Activated naive CD4-positive, alpha-beta T cell treated with Interleukin-2 at 50 U/mL for 16 hours (primary cell): ENCODE measurements at places on chromosomes 2 and 18.

DNA sequence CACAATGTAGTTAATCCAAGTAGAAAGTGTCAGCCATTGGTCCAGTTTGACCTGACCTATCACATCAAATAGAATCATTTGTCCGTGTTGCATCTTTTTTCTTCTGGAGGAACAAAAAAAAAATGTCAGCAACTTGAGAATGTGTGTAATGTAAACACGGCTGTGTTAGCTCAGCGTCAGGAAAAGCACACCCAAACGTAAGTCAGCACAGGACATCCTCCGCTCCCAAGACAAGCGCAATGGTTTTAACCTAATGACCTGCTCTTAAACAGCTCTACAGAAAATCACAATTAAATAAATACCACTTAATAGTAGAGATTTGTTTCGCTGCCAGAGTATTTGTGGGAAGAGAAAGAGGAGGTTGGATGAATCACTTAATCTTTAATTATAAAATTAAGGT, 59.4 kb downstream of the OSR1 start:
- no peak for DNase-seq

GRCh38 chr2:42827647-42828486, 35.5 kb upstream of the HAAO start:
- DNase-seq: peak; percentile 84

DNA sequence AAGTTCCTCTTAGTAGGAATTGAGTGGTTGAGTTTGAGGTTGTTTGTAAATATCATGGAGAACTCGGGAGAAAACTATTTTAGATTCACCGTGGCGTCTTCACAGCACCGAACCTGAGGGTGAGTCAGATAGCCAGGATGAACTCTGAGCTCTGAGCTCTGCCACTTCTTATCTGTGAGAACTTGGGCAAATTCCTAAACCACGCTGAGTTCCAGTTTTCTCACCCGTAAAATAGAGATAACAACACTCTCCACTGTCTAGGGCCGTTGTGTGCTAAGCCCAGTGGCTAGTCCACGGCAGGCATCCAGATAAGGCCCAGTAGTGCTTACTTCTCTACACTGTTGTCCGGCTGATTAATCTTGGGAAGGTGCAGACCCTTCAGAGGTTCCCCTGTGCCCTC, 7.0 kb downstream of the KIF5C start:
- no peak for DNase-seq

DNA sequence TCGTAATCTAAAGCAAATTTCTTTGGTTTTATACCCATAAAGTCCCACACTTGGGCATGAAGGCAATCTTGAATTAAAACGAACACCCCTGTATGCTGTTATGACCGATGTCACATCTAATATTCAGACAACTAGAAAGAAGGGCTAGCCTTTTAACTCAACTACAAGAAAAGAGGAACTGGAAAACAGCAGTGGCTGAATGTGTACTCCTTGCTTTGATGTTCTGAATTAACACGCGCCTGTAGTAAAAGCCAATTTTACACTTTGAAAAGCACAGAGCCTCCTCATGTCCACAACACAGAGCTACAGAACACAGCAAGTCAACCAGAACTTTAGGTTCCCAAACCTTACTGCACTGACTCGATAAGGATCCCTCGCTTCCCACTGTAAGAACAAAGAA, 147.6 kb downstream of the HDAC4 start:
- no peak for DNase-seq

GRCh38 chr18:50611529-50611941, 51.6 kb downstream of the MAPK4 start:
- no peak for DNase-seq

DNA sequence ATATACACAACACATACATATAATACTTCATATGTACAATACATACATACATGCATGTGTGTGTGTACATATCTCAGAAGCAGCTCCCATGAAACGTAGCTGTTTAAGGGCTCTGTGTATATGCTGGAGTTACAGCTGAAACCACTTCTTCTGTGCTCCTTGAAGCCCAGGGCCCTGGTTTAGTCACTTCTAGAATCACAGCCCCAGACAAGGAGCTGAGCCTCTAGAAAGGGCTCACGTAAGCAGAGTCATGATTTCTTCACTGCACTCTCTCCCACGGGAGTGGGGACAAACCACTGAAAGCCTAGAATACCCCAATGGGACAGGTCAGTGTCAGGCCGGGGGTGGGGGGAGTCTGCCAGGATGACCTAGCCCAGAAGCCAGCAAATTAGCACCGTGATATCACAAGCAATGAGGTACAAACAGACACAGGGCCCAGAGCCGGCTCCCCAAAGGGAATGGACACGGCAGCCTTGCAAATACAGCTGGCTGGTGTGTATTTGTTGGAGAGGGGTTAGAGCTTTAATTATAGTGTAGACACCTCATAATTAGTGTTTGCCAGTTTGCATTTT, 90.3 kb downstream of the C1QL2 start:
- DNase-seq: no peak

- DNase-seq: no peak
These were observed 153.2 kb upstream of the MSH6 start for GRCh38 chr2:47629501-47630460.

DNA sequence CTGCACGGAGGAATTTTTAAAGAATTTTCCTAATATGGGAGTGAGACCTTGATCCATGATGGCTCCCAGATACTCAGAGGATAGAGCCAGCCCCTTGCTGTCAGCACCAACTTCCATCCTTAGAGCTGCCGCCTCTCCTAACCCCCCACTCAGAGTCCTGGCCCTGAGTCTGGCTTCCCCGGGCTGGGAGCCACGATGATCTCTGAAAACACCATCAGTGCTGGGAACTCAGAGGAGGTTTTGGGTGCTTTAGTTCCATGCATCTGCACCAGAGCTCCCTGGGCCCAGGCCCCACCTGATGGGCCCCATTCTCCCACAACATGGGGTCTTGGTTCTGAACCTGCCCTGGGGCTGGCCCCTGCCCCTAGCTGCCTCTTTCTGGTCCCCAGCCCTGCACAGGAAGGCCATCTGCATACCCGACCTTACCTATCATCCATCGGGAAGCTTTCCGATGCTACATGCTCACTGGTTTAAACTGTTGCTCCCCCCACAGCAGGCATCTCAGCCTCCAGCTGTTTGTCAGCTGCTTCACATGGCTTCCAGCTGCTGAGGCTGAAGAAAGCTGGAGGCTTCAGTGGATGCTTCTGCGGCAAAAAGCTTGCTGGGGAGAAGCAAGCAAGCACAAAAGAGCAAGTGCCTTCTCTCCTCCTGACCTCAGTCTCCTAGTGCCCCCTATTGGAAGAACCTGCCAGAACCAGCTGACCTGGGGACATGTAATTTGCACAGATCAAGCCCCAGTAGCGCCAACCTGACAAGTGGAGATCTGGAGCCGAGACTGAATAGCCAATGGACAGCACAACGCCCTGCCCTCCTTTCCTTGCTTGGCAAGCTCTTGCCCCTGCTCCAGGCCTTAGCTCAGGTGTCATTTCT, 24.2 kb upstream of the RHOB start:
- DNase-seq: no peak

- no peak for DNase-seq
These were observed 157.5 kb downstream of the FSIP2 start for GRCh38 chr2:185895828-185896693.

- DNase-seq: no peak
These were observed 61.9 kb upstream of the TTC27 start for GRCh38 chr2:32565902-32566301.

GRCh38 chr2:206915121-206915520, 24.2 kb upstream of the CPO start:
- no peak for DNase-seq

DNA sequence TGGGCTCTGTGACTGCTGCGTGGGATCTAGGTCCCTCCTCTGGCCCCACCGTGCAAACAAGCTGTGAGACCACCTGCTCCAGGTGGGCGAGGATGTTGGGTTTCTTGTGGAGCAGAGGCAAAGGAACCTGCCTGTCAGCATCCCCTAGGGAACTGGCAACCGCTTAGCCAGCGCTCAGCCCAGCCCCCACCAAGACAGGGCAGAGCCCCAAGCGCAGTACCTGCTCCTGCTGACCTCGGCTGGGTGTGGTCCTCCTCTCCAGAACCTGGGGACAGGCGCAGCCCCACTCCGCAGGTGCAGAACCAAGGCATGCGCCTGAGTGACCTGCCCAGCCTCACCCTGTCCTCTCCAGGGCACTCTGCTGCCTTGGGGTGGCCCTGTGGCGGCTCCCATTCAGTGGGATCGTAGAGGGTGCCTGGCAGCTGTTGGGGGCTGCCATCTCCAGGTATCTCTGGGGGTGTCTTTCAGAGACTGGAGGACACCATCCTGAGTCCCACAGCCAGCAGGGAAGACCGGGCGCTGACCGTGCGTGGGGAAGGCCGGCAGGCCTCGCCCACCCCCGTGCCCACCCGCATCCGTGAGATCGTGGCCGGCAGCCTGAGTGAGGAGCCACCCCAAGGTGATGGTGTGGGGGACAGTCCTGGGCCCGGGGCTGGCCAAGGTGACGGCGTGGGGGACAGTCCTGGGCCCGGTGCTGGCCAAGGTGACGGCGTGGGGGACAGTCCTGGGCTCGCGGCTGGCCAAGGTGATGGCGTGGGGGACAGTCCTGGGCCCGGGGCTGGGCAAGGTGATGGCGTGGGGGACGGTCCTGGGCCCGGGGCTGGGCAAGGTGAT, 12.3 kb downstream of the CROCC2 start:
- no peak for DNase-seq

GRCh38 chr2:239830121-239831000, 194.8 kb downstream of the NDUFA10 start:
- no peak for DNase-seq

- no peak for DNase-seq
These were observed 76.2 kb downstream of the FMNL2 start for GRCh38 chr2:152411154-152411553.

- DNase-seq: no peak
These were observed 94.5 kb upstream of the CCDC150 start for GRCh38 chr2:196544906-196545433.

DNA sequence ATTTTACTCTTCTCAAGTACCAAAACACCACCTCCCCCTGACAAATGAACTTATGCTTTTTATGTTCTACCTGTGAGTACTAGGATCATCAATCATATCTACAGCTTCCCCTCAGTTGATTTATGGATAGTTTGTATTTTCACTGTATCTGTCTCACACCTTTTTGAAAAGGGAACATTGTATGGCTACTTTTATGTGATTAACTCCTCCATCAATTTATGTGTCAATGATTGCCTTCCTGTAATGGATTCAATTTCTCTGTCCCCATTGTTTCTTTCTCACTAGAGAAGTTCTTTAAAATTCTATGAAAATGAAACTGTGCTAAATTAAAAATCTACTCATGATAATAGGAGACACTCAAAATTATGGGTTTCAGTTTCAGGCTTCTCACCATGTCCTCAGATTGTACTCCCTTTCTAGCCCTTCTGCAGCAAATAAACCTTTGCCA, 935.0 kb downstream of the TRIB2 start:
- no peak for DNase-seq

DNA sequence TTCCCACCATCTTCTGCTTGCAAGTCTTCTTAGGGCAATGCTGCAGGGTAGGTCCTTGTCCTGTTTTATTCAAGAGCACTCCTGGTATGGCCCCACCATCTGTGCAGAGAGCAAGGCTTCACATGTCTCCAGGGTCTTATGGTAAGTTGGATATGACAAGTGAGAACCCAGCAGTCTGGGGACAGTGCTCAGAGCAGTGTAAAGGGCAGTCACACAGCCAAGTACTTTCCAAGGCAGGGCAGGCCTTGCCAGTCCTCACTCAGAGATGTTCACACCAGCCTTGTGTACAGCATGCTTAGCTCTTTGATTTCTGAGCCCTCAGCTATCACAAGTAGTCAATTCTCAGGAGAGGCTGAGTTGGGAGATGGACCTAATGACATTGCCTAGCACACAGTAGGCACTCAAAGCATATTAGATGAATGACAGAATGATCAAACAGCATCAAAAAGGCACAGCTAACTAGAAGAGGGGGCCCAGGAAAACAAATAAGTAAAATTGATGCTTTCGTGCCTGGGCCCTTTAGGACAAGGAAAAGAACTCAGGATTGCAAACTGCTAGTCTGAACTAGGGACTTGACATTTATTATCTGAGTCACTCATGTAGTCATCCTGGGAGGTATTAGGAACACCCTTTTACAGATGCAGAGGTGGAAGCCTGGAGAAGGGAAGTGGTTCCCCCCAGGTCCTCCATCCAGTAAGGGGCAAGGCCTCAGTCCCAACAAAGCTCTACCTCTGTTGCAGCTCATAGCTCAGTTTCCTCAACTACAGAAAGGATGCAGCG, 86.7 kb upstream of the CTAGE1 start:
- no peak for DNase-seq

DNA sequence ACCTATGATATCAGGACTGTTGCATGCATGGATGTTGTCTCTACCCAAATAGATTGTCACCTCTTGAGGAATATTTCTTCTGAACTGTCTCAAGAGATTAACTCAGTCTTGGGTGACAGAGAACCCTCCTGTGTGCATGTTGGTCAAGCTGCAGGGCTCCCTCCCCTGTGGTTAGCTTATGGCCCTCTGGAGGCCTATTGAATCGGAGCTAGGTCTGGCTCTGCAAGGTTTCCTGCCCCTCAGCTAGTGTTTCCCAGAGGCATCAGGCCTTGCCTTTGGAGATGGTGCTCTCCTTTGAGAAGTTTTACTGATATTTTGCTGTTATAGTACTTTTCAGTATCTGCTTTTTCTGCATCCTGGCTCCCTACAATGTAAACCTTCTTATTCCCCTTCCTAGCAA, 769.2 kb upstream of the FAM98A start:
- DNase-seq: no peak

DNA sequence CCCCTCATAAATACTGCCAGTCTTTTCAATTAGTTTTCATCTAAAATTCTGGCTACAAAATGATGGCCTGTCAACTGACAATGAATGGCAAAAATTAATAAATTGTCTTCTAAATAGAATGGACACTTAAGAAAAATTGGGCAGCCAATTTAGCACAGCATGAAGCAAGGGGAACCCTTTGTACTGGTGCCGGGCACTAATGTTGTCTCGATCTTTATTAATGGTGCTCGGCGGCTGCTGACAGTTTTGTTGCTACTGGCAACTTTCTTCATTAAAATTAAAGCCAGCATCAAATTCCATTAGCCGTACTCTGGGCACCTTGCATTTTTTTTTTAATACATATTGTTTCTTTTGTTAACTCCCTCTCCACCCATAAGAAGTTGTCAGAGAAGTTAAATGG, 309.3 kb downstream of the GBX2 start:
- no peak for DNase-seq

GRCh38 chr2:55156326-55156725, 75.8 kb downstream of the CLHC1 start:
- DNase-seq: no peak

DNA sequence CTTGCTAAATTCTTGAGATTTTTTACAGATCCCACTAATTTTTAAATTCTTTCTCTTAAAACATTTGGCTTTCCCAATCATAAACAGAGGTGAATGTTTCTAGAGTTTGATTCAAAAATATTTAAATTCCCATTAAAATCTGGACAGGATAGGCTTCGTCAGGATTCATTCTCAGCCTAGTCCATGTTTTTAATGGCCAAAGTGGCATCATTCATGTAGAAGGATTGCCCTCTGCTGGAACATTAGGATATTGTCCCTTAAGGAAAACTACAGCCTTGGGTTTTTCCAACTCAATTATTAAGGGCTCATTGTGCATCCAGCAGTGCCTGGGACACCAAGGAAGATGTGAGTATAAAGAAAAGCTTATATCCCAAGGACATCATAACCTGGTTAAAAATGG, 71.7 kb downstream of the TPGS2 start:
- DNase-seq: no peak

GRCh38 chr2:176247859-176248258, 21.4 kb upstream of the MTX2 start:
- DNase-seq: no peak

- no peak for DNase-seq
These were observed 92.0 kb downstream of the HDAC4 start for GRCh38 chr2:239308661-239309397.
